ENCODE measurements at places on chromosomes 2 and 18.

- no peak for DNase-seq
Observed at GRCh38 chr18:22040533-22040932, 128.9 kb upstream of the GATA6 start.

DNA sequence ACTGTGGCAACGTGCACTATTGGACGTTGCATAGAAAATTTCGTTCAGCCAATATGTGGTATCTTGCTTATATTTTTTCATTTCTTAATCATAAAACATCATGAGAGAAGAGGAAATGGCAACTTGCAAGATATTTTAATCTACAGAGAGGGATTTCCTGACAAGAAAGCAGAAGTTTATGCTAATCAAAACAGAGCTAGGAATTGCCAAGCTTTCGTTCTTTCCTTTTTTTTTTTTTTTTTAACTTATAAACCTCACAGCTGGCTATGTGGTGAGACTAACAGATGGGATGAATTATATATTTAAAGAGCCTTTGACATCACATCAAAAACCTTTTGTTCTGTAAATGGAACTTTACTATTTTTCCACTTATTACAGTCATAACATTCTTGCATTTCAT lies 1136.9 kb upstream of the TMEFF2 start:
- no peak for DNase-seq

DNA sequence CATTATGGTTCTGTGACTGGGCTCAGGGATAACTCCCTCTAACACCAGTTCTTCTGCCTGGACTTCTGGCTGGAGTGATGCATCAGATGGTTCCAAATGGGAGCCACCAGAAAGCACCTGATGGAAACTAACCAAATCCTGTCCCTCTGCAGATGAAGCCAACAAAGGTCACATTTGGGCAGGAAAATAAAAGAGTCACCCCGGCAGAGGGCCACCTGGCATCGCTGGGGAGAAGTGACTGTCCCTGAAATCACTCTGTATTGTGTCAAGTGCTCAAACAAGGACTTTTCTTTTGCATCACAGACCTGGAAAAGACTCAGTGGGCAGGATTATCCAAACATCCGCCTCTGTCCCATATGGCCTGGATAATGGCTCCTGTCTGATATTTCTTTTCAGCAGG lies 47.5 kb downstream of the DNER start:
- DNase-seq = no peak

DNA sequence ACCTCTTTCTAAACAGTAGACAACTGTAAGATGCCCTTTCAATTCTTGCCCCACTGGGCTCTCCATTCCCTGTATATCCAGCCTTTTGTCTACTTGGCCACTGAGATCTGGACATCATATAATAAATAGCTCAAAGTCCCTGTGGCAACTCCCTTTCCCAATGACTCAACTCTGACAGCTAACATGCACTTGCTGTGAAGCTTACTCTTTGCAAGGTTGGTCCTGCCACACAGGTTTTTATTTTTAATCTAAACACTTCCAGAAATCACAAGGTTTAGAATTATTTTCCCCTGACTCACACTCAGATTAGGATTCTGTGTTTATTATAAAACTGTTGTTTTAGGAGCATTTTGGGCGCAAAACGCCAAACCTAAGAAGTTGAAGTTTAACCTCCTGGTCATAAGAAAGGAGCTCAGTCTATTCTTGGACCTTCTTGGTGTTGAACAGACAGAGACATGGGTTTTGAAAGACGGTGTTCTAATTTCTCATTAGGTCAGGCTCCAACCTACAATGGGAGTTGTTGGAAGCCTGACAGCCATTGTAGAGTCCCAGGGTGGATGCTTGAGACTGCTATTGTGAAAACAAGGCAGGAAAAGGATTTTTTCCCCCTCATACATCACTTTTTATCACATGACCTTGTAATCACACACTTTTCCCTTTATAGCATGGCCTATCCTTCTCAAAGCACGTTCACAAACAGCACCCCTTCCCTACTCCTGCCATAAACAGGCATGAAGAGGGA lies 124.7 kb upstream of the SERPINE2 start:
- no peak for DNase-seq

- DNase-seq = no peak
Observed at GRCh38 chr2:83072767-83073166, 1386.3 kb downstream of the SUCLG1 start.

DNA sequence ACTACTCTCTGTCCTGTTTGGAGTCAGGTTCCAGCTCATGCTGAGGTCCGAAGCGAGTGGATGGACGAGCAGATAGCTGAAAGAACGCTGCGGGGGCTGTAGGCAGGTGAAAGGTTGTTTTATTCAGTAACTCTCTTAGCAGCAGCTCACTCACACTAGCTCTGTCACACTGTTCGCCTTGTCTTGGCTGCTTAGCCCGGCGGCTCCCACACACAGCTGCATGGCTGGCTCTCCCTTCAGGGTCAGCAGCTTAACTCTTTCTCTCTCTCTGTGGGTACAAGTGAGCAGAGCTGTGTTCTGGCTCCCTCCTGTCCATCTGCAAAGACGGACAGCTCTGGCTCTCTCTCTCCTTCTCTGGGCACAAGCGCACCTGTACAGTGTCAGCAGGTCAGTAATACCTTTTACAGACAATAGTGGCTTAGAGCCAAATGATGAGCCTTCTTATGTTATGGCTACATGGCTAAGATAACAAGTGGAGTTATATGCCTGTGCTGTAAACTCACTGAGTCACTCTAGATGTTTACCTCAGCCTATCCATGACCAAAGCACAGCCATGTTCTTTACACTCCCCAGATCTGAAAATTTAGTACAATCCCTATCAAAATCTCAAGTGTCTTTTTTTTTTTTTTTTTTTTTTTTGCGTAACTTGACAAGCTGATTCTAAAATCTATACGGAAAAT lies 149.3 kb downstream of the GALNT1 start:
- no peak for DNase-seq

GRCh38 chr2:225458431-225459117 lies 59.1 kb downstream of the NYAP2 start:
- no peak for DNase-seq

GRCh38 chr2:211251016-211251415 lies 694.6 kb downstream of the CPS1 start:
- no peak for DNase-seq

DNA sequence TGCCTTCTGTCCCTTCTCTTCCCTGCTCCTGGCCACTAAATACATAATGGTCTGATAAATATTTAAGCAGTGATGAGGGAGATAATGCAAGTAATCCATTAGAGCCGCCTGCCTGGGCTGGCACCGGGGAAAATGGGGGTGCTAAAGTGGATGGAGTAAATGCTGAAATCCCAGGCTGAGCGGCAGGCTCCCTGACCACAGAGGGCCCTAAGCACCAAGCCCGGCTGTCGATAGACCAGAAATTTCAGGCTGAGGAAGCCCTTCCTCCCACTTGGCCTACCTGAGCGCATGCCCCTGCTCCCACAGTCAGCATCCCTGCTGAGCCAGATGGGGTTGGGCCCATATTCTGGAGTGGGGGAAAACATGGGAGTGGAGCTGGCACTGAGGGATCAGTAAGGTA lies 197.5 kb upstream of the SKOR2 start:
- no peak for DNase-seq

DNA sequence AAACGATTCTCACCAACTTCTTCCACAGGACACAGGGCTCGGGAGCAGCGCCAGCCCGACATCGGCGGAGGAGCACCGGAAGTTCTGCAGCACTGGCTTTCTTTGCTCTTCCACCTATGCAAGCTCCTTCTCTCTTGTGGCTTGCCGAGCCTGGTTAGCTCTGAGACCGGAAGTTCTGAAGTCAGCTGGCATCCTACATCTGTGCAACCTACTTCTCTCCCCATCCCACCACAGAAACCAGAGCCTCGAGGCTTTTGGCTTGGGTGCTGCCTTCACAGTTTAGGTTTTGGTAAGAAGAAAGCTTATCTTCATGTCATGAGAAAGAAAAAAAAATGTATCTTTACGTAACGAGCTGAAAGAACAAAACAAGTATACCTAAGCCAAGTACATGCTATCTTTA lies 111.7 kb downstream of the ANKRD44 start:
- peak; percentile 47 for DNase-seq

- DNase-seq = peak; percentile 95
Observed at GRCh38 chr18:58671111-58671631, at the start of gene MALT1. Gene MALT1 (plus strand): TSS chr18:58671465. CDS start chr18:58671644, 179 bp downstream.

DNA sequence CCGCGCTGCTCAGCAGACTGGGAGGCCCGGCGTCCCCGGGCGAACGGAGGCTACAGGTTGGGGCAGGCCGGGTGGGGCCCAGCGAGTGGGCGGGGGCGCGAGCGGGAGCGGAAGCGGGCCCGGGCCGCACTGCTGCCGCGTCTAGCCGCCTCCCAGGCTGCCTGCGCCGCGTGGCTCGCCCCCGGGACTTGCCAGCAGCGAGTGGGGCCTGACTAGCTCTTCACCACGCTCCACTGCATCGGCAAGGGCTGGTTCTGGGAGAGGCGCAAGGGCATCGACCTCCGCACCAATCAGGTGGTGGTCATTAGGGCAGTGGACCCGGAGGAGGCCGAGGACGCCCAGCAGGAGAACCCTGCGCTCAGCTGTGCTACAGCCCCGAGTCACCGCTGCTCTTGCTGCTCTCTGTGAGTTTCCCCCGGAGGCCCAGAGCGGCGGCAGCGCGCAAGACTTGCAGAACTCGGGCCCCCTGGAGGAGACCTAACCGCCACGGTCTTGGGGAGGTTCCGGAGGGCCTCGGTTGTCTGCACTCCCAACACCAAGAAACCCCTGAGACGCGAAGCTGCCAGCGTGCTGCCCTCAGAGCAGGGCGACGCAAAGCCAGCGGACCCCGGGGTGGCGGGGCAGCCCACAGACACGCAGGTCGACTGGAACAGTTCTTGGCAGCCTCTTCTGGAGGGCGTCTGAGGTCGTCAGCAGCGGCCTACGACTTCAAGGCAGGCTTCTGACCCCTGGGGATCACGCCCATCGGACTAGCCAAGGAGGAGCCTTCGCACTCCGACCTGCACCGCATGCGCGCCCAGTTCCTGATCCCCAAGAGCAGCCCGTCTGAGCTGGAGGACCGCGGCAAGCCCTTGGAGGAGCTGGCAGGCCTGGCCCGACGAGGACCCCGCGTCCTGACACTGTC lies 27.2 kb upstream of the PTPN2 start:
- peak; percentile 23 for DNase-seq

DNA sequence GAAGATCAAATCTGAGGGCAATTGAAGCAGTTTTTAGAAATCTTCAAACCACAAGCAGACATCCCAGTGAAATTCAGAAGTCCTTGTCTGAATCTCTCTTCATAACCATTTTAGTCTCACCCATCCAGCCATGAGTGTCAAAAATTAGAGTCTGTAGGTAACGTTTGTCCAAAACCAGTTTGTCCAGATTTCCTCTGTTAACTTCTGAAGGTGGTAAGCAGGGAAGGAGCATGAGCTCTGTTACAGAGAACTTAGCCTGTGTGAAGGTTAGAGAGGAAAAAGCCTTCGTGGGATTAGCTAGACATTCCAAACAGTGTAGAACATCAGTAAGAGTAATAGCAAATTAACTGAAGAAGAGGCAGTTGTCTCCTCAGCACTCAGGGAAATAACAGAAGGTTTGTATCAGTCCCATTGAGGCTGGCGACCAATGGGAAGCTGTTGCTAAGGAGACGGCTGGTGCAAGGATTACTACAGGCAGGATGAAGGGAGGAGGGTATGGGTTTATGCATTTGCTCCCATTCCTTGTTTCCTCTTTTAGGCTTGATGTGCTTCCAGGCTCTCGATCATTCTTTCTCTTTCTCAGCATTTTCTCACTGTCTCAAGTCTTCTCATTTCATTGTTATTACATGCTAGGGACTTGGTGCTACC lies 8.7 kb upstream of the GPR155 start:
- no peak for DNase-seq

DNA sequence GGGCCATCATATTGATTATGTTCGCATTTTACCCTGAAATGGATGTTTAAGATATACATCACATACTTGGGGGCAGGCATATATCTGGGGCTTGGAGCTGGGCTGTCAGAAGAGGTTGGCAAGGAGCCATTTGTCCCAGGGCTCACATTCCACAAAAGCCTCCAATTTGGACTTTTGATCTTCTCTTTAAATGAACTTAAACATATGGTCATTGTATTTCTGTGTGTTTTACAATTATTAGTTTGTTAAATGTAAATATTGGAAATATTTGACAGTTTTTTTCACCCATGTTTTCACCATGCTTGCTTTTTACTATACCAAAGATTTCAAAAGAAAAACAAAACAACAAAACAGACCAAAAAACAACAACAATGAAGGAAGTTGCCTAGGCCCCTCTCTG lies 165.8 kb upstream of the MEIS1 start:
- DNase-seq = no peak

All from stimulated activated CD4-positive, alpha-beta T cell treated with anti-CD3 and anti-CD28 coated beads, Interleukin-1b, Interleukin-23, amount 100 ng/mL, for 1 hour (primary cell).